Activated T-helper 17 cell treated with anti-CD3 and anti-CD28 coated beads, Interleukin-2, amount 50 U/mL, for 72 hours (primary cell): ENCODE measurements at places on chromosomes 6 and 20.
A peak's percentile ranks its signal among the peaks of the same experiment; 100 is the strongest.

DNA sequence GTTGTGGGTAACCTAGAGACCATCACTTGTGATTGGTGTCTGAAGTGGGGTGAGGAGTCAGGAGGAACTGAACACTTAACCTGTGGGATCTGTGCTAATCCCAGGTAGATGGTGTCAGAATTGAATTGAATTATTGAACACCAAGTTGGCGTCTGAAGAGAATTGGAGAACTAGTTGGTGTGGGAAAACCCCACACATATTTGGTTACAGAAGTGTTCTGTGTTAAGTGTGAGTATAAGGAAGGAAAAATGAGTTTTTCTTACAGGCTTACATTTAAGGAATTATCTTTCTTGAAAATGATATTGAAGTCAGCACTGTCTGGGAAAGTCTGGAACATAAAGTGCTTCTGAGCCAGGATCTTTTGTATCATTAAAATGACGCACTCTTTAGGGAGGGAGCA lies 182.9 kb upstream of the ECI2 start:
- H3K4me3 ChIP-seq = no peak overlapping the region
- H3K36me3 ChIP-seq = no peaks in the 10 kb centered on the region
- no peak overlapping the region for H3K27ac ChIP-seq
- H3K4me1 ChIP-seq = no peaks in the 10 kb centered on the region
- H3K27me3 ChIP-seq = peaks cover 18% of the 10 kb centered on the region

GRCh38 chr6:158939255-158940159 lies 60.5 kb downstream of the RSPH3 start:
- ATAC-seq = peak; percentile 37
- H3K36me3 ChIP-seq = no peaks in the 10 kb centered on the region
- peaks cover 4% of the 10 kb centered on the region for H3K27me3 ChIP-seq
- H3K4me1 ChIP-seq = peaks cover 5% of the 10 kb centered on the region
- peak overlapping the region; percentile 9 for H3K27ac ChIP-seq
- peak overlapping the region; percentile 74 for H3K4me3 ChIP-seq

DNA sequence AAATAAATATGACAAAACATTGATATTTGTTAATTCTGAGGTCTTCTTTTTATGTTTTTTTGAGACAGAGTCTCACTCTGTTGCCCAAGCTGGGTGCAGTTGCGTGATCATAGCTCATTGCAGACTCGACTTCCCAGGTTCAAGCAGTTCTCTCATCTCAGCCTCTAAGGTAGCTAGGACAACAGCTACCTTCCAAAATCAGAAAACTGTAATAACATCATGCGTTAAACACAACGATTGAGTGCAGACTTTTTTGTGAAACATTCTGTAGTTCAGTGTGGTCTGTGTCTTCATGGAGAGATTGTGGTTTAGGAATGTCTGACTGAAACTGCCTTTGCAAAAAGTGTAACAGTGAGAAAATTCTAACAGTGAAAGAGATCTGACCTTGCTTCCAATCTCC lies 16.1 kb upstream of the DOK5 start:
- no peak overlapping the region for H3K4me3 ChIP-seq
- no peak overlapping the region for H3K27ac ChIP-seq
- no peak for ATAC-seq
- H3K36me3 ChIP-seq = no peaks in the 10 kb centered on the region
- H3K27me3 ChIP-seq = peaks cover 4% of the 10 kb centered on the region

- ATAC-seq = no peak
Measured at GRCh38 chr6:42454428-42454791, 2.7 kb upstream of the TRERF1 start.

GRCh38 chr6:137728386-137729349 lies 138.4 kb upstream of the TNFAIP3 start:
- H3K4me3 ChIP-seq = no peak overlapping the region
- H3K27me3 ChIP-seq = peaks cover 8% of the 10 kb centered on the region
- no peak for ATAC-seq
- H3K36me3 ChIP-seq = no peaks in the 10 kb centered on the region
- peaks cover 11% of the 10 kb centered on the region for H3K4me1 ChIP-seq

- H3K27me3 ChIP-seq = peaks cover 18% of the 10 kb centered on the region
- peak; percentile 55 for ATAC-seq
- no peak overlapping the region for H3K4me3 ChIP-seq
- no peaks in the 10 kb centered on the region for H3K36me3 ChIP-seq
- peaks cover 9% of the 10 kb centered on the region for H3K4me1 ChIP-seq
Measured at GRCh38 chr6:146913842-146914488, 290.3 kb upstream of the STXBP5 start.
